ENCODE measurements at places on chromosomes 5 and 9. TPM values are rescaled to one million over a fixed set of nuclear protein-coding genes. Genes with fewer than 3 reads are reported as not detected.

OR1Q1 gene
- not detected for polyA plus RNA-seq

OLFM1 gene
- 10.8 TPM for polyA plus RNA-seq

SLC45A2 gene
- 0.46 TPM for polyA plus RNA-seq

C6 gene
- 0.45 TPM for polyA plus RNA-seq

HAVCR2 gene
- 1.2 TPM for polyA plus RNA-seq

RNF180 gene
- 2.2 TPM for polyA plus RNA-seq

POU5F2 gene
- 0.06 TPM for polyA plus RNA-seq

PCDHGA3 gene
- 0.08 TPM for polyA plus RNA-seq

PCDH1 gene
- polyA plus RNA-seq: 8.7 TPM

SUSD3 gene
- 2.0 TPM for polyA plus RNA-seq

PRDM9 gene
- polyA plus RNA-seq: not detected

TERT gene
- polyA plus RNA-seq: not detected

ANKRD31 gene
- 0.08 TPM for polyA plus RNA-seq

MTRR gene
- polyA plus RNA-seq: 9.7 TPM

PCDHGC4 gene
- polyA plus RNA-seq: not detected

ABCA1 gene
- polyA plus RNA-seq: 4.9 TPM

CFAP90 gene
- 1.3 TPM for polyA plus RNA-seq

LNPEP gene
- 2.0 TPM for polyA plus RNA-seq

PAX5 gene
- polyA plus RNA-seq: not detected

All from stomach (tissue), 19 donors.